RPMI8226 (cell line): ENCODE measurements at places on chromosomes 16 and 17.

- no peak for DNase-seq
Measured at GRCh38 chr17:78376161-78376560, 2.3 kb upstream of the PGS1 start.

DNA sequence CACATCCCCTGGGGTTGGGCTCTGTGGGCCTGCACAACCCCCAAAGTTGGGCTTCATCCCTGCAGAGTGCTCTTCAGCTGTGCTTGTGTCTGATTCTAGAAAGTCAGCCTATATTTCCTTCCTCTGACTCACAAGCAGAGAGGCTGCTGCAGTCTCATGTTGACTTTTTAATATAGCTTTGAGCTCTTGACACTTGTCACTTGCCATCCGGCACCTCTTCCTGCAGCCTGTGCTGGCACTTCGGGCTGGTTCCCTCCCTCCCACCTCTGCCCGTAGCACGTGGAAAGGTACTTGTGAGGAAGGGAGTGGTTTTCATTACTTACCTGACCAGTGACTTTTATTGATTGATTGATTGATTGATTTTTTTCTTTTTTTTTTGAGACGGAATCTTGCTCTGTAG is 19.0 kb upstream of the JPT2 start:
- DNase-seq, result no peak

- no peak for DNase-seq
Measured at GRCh38 chr17:68396226-68397107, 60.8 kb downstream of the WIPI1 start.

DNA sequence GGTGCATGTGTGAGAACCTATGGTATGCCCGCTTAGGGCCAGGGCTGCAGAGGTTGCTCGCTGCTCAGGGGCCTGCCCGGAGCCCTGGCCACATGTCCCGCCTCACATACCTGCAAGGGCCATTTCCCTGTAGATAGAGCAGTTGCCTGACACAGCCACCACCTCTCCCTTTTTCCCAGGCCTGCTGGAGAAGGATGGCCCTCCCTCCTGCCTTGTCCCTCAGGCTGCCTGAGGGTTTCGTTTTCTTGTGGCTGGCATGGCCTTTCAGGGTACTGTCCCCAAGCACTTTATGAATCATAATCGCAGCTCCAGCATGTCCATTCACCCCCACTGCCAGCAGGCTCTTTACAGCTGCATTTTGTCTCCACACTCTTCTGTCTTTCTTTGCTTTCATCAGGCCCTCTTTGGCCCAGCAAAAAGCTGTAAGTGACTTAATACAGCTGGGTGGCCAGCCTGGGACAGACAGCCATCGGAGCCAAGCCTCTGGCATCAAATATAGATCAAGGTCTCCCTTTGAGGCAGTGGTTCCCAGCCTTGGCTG is 65.7 kb downstream of the MPRIP start:
- DNase-seq, result no peak

DNA sequence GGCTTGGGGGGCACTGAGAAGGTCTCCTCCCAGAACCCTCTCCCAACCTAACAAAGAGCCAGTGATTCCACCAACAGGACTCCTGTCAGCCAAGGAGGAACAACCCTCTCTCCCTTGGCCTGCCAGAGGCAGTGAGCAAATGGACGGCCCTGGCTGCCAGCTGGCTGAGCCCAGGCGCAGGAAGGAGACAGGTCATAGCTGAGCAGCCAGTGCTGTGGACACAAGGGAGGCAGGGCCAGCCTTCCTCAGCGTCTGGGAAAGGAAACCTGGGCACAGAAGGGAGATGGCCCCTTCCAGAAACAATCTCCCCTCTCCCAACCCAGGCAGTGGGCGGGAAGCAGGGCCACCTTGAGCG is 2.1 kb downstream of the MPO start:
- DNase-seq, result no peak

GRCh38 chr17:64003526-64004121 is 5.5 kb downstream of the PRR29 start:
- DNase-seq, result no peak

DNA sequence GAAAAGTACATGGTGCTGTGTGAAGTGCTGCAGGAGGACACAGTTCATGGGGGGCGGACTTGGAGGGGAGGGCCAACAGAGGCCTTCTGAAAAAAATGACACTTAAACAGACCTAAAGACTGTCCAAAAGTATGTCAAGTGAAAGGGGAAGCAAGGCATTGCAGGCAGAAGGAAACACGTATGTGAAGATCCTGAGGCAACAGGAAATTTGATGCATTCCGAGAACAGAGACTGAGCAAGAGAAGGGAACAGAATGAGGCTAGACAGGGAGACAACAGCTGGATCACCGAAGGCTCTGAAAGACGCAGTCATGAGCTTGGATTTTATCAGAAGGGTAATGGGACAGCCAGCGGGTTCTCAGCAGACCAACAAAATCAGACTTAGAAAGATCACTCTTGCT is 1.1 kb downstream of the IFT20 start:
- DNase-seq, result no peak

DNA sequence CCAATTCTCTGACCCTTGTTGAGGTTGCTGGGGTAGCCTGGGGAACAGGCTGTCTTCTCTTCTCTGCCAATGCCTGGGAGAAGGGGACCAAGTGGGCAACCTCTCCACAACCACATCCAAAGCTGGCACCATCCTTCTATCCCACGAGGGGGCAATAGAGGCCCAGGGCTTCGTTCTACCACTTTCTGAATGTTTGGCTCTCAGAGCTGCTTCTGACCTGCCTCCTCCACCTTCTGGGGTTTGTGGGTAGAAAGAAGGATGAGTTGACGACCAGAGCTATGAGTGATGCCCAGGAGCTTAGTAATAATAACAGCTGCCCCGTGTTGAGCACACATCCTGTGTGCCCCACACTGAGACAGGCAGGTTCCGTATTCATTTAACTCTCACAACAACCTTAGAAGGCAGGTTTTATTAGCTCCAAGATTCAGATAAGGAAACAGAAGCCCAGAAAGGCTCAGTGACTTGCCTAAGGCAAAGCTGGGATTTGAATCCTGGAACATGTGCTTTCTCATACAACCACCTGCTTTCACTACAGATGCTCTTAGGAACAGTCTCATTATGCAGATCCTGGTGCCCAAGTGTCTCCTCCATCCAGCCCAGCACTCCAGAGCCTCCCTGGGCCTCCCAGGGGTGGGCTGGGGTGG is 11.1 kb downstream of the TSPOAP1 start:
- peak; percentile 78 for DNase-seq

DNA sequence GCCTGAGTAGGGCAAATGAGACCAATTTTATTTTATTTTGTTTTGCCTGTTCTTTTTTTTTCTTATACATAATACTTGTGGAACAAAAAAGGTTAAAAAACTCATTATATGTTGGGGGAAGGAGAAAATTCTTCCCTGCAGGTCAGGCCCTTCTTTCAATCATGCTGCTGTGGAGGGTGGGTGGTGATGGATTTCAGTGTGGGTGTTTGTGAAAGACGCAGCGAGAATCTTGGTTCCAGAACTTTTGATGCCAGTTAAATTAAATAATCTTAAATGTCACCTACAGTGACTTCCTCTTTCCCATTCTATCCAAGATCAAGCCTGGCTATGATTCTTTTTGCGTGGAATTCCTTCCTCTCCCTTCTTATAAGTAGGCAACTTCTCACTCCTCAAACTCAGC is 595.8 kb upstream of the EEF2KMT start:
- DNase-seq, result no peak

- DNase-seq, result no peak
Measured at GRCh38 chr17:69075823-69076222, 15.1 kb upstream of the ABCA9 start.

DNA sequence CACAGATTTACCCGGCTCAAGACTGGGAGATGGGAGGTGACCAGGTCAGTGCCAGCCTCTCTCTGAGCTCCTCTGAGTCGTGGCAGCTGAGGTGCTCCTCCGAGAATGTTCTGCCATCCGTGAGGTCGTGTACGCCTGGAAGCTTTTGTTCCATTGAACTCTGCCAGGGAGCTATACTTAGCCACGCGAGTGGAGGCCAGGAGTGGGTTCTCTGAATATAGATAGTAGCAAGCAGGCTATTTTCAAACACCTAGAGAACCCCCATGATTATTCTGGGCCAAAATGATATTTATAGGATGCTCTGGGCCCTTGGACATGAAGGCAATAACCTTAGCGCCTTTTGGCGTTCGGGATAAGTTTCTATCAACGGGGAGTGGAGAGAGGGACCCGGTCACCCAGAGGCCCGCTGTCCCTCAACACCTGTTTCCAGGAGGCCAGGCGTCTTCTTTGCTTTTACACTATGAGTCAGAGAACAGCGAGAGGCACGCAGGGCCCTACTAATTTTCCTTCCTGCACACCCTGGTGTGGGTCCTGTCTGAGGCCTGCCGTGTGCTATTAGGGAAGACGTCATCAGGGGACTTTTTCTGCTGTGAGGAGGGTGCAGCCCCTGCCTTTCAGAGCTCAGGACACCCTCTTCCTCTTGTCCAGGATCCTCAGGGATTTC is 11.0 kb upstream of the MVD start:
- DNase-seq, result no peak

- DNase-seq, result no peak
Measured at GRCh38 chr17:64091116-64091515, 38.8 kb downstream of the ERN1 start.

DNA sequence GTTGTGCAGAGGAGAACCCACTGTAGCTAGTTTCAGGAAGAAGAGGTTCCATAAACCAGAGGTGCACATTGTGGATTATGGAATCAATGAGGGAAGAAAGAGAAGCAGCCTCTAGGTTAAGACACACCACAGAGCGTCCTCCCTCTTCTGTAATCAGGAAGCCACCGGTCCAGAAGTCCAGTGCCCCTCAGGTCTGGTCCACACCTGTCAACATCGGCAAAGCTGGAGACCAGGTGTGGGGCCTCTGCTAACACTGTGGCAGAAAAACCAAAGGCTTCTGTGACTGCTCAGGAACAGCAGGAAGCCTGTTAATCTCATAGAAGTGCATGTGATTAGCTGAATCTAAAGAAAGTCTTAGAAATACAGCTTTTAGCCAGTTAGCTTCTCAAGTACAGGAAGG is 23.3 kb downstream of the LIMD2 start:
- no peak for DNase-seq

DNA sequence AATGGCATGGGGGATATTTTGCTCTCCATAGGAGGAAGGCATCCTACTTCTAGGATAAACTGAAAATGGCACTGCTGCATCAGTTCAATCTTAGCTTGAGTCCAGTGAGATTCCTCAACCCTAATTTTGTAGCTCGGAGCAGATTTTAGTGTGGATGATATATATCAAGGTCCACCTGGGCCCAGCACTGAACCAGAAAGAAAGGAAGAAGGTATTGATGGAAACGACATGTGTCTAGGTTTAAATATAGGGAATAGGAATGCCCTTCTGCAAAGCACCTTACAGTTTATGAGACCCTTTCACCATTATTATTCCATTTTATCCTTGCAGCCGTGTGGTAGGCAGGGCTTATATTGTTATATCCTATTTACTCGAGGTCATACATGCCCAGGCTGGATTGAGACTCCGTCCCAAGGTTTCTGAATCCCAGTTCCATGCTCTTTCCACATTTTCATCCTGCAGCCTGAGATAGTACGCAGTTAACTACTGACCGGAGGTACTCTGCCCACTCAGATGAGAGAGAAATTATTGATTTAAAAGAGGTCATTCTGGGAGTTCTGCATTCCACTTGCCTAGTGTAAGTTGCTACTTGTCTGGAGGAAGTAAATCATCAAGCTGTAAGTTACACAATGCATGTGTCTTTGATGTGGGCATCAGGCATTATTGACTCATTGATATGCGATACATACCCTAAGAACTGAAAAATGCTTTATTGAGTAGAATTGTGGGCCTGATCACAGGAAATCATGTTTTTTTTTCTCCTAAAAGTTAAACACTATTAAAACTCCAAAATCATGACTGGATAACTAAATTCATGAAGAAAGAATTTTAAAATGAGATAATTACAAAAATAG is 10.1 kb downstream of the KRT39 start:
- DNase-seq, result no peak

DNA sequence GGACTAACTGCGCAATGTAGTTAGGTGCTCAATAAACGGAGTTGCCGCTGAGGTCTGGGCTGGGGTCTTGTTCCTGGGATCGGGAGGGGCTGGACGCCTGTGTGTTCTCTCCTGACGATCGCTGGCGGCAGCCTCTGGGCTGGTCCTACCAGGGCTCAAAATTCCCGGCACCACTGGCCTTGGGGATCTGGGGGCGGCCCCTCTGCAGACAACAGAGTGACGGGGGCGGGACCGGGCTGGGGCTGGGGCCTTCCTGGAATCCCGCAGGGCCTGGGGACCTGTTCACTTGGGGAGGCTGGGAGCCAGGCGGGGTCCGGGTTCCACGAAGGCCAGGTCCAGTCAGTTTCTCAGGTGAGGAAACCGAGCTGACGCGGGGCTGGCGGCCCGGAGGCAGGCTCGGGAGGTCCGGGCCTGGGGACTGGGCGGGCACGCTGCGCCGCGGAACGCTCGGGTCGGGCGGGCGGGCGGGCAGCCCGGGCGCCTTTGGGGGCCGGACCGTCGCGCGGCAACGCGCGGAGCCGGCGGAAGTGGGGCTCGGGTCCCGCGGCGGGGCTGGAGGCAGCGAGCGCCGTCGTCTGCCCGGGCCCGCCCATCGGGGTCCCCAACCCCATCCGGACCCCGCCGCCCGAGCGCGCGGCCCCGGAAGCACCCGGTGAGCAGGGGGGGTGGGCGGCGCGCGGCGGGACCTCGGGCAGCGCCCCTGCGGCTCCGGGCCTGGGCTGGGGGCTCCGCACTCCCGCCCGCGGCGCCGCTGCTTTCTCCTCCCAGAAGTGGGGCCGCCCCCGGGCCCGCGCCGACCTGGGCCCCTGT is at the start of gene PIGQ:
Gene PIGQ, plus strand, starts transcription at position 524 of the 810 bp plus-strand sequence. CDS start 4,107 bp downstream, outside the sequence.
- DNase-seq, result peak; percentile 82

DNA sequence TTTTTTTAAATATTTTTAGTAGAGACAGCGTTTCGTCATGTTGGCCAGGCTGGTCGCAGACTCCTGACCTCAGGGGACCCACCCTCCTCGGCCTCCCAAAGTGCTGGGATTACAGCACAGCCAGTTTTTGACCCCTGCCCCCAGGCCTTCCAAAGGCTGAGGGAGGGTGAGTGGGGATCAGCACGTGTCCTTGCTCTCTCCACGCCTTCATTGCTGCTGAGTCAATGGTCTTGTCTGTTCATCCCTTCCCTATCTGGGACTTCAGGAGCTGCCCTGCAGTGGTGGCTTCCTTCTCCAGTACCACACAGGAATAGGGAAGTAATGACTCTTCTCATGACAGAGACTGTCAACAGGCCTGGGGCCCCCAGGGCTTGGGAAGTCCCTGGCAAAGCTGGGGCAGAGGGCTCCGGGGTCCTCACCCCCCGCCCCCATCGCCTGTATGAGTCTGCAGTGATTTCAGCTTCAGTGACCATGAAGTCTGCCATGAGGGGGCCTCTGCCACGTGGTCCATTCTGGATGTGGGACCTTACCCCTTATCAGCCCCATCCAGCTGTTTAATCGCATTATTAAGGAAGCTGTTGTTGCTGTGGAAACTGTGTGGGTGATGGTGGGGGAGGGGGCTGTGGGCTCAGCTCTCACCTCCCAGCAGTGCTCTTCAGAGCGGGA is 6.1 kb downstream of the ABCC3 start:
- DNase-seq, result no peak

- peak; percentile 83 for DNase-seq
Measured at GRCh38 chr17:2749784-2750181, 331 bp upstream of the CCDC92B start.
